ENCODE measurements at places on chromosomes 2 and 18.

DNA sequence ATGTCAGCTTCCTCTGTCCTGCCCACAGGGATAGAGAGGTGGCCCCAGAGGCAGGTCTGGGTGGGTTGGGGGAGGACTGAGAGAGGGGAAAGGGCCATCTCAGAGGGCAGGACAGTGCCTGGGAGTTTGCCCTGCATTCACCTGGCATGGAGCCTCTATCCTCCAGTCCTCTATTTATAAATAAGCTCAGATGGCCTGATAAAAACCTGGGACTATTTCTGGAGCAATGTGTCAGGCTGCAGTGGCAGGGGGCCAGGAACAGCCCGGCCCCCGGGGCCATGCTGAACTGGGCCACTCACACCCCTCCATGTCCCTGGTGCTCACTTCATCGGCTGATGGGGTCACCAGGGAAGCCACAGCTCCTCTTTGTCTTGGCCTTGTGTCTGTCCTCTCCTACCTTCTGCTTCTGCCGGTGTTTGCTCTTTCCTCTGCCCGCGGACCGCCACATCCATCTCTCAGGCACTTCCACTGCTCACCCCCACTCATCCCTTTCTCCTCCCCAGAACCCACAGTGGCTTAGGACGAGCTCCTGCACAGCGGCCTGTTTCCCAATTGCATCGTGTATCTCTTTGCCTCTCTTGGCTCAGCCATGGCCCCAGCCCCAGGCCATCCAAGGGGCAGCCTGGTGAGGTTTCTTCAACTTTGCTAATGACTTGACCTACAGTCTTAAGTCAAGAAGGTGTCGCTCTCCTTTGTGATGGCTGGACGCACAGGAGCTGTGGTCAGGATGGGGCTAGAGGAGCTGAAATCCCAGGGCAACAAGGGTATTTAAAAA, 38.8 kb downstream of the SCTR start:
- DNase-seq: no peak

DNA sequence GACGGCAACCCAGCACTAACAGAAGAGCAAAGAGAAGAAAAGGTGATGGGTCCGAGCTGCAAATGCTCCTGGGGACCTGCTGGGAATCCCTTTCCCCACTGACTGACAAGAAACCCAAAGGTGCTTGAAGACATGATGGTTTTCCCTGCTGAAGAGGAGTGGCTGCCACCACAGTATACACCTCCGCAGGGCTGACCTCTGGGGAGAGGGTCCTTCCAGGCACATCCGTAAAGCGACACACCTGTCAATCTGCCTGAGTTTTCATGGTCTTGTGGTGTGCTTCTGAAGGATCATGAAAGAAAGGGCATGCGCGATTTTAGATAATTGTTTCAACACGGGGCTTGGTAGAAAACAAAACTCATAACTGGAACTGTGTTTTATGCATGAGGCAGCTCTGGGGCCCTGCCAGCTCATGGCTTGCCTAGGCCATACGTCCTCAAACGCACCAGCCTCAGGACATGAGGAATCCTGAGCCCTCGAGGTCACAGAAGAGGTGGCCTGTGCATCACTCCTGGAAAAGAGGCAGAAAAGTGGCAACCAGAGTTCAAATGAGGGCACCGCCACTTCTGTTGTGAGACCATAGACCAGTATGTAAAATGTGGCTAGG, 51.8 kb downstream of the SERTAD2 start:
- DNase-seq: no peak

DNA sequence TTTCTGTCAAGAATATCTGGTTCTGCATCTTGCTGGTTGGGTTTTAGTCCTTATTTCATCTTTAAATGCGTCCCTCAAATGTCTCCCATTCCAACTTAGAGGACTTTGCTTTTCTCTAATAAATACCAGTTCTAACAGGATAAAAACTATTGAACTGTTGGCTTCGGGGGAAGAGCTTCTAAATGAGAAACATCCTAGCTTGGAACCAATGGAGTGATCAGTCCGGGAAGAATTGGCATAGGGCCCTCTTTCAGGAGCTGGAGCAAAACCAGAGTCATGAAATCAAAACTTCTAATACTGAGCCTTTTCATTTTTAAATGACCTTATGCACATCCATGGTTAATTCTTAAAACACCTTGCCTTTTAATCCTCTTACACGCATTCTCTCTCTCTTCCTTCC, 401.6 kb upstream of the SMIM21 start:
- DNase-seq: no peak

DNA sequence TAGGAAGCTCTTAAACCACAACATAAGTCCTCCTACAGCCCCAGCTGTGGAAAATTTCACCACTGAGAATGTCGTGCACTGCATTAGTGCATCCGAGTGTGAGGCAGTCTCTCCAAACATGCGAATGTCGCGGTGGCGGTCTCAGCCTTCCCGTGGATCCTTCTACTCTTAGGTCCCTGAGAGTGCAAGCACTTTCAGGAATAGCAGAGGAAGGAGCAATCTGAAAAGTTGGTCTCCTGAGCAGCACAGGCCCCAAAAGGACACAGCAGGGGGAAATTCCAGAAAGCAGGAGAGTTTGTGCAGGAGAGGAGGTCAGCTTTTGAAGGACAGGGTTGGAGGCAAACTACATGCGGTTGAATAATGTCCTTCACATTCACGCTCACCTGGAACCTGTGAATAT, 440.5 kb upstream of the SMIM21 start:
- DNase-seq: no peak

GRCh38 chr2:138373993-138374408, 127.6 kb upstream of the SPOPL start:
- no peak for DNase-seq

- no peak for DNase-seq
Measured at GRCh38 chr2:143210446-143210819, 81.2 kb downstream of the ARHGAP15 start.

DNA sequence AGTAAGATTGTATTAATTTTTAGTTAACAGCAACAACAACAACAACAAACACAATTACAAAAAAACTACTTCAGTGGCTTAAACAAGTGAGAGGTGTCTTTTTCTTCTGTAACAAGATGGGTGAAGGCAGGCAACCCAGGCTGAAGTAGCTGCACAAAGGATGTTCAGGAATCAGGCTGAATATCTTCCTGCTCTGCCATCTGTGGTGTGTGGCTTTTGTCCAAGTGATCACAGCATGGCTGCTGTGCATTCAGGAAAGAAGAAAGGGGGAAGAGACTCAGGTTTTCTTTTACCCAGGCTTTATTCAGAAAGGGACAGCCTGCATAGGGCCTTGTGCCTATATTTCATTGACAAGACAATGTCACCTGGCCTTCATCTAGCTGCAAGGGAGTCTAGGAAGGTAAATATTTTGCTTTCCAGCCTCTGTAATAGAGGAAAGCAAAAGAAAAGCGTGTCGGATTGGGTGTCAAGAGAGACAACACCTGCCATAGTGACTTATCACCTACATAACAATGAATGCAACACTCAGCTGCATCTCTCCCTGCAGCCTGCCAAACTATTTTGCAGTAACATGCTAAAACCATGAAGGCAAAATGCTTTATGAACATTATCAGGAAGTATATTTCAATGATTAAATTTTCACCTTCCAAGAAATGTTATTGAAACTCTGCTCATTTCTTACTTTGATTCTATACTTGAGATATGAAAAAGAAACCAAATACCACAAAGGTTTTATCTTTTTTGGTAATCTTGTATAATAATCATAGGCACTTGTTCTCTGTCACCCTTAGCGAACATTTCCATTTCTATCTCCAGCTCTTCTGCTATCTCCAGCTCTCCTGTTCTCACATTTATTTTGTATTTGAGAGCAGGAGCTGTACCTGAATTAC, 14.6 kb downstream of the G6PC2 start:
- DNase-seq: no peak

GRCh38 chr18:23324056-23324811, 128.9 kb upstream of the RIOK3 start:
- DNase-seq: no peak

DNA sequence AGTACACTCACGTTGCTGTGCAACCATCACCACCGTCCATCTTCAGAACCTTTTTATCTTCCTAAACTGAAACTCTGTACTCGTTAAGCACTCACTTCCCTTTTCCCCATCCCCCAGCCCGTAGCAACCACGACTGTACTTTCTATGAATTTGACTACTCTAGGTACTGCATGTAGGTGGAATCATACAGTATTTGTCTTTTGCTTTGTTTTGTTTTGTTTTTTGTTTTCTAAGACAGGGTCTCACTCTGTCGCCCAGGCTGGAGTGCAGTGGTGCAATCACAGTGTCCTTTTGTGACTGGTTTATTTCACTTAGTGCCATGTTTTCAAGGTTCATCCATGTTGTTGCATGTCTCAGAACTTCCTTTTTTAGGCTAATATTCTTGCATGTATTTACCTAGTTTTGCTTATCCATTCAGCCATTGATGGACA, 7.0 kb upstream of the TYMS start:
- no peak for DNase-seq

DNA sequence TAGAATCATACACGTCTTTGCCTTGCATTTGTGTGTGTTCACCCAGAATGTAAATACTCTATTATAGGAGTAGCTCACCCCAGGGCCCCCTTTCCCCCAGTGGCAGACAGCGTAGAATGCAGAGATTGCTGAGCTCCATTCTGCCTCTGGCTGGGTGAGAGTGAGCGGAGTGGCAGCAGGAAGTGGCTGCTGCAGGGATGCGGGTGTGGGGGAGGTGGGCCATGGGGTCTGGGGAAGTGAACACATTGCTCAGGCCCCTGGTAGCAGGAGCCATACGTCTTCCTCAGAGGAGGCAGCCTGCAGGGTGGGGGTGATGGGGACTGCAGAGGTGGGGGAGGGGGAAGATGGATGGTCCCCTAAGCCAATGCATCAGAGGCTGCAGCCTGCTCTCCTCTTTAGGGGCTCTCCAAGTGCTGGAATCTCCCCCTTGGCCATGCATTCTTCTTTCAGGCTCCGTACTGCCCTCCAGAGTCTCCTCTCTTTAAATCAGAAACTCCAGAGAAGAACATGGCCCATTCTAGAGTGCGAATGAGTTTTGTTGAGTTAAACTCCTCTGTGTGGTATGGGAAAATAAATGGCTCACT, 72.2 kb downstream of the CELF4 start:
- no peak for DNase-seq

- no peak for DNase-seq
Measured at GRCh38 chr2:233419602-233420391, 65.5 kb downstream of the DGKD start.

- DNase-seq: no peak
Measured at GRCh38 chr2:27956888-27957287, 66.4 kb downstream of the BABAM2 start.

GRCh38 chr2:102267774-102268173, 43.6 kb upstream of the IL1RL1 start:
- no peak for DNase-seq

- no peak for DNase-seq
Measured at GRCh38 chr2:138105358-138105757, 141.1 kb downstream of the HNMT start.

DNA sequence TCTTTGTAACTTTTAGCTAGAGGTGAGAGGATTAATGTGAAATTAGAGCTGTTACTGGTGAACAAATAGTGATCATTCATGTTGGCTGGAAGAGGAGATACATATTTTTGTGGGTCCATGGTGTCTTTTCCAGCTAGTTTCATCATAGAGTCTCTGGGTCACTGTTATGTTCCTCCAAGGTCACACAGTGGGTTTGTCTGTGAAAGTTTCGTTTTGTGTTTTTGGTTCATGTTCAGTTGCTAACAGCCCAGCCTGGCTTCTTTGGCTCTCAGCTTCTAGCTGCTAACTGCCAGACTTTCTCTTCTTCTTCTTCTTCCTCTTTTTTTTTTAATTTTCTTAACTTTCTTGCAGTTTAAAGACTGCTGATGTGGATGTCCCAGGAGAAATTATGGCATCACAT, 480.0 kb upstream of the SYT4 start:
- DNase-seq: no peak

- DNase-seq: no peak
Measured at GRCh38 chr2:150485114-150485870, 2.2 kb downstream of the RND3 start.

GRCh38 chr2:118940486-118941120, 1.4 kb upstream of the MARCO start:
- DNase-seq: no peak

- DNase-seq: no peak
Measured at GRCh38 chr2:98374958-98375570, 28.8 kb downstream of the CNGA3 start.

GRCh38 chr18:58871514-58872420, 7.1 kb downstream of the ZNF532 start:
- DNase-seq: no peak

DNA sequence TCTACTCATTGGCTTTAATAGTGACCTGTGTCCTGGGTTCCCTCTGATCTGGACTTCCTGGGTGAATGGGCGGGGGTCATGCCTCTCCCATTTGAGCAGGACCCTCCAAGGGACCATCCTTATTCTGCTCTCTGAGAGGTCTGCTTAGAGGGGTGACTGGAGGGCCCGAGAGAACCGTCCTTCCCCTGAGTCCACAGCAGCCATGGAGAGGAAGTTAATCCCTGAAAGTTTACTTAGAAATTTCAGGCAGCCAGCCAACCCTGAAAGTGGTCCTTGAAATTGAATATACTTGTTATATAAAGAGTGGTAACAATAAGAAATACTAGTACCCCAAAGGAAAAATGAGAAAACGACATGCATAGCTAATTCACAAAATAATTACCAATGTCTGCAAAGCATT, 226.1 kb downstream of the DYSF start:
- no peak for DNase-seq

DNA sequence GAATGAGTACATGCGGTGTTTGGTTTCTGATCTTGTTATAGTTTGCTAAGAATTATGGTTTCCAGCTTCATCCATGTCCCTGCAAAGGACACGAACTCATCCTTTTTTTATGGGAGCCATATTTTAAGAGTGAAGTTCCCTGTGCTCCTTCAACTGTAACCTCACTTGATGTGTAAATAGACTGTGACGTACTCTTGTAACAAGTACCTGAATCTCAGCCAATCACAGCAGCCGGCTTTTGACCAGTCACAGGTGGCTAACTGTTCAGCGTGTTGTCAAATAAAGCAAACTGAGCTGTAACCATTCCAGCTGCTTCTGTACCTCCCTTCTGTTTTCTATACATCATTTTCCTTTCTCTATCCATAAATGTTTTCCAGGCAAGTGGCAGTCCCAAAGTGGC, 774.3 kb upstream of the HS6ST1 start:
- DNase-seq: no peak

- no peak for DNase-seq
Measured at GRCh38 chr2:205556841-205557539, 125.3 kb upstream of the NRP2 start.

GRCh38 chr2:222440673-222441422, 16.5 kb downstream of the SGPP2 start:
- no peak for DNase-seq

DNA sequence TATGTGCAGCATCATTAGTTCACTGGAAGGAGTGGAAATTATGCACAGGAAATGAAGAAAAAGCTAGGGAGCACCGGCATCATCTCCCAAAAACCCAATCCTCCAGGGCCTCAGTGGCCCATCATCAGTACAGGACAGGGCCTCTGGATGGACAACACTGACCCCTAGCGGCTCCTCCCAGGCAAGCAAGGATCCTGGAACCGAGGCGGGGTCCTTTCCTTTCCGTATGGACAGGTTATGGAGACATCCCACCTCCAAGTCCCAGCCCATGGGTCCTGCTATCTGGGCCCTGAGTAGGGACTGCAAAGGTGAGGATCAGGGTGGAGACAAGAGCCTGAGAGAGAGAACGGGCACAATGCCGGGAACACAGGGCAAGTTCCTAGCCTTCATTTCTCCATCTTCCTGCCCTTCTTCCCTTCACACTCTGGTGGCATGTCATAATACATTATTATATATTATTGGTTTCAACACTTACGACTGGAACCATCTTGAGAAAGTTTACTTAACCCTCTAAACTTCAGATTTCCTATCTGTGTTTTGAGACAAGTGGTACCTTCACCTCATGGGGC, 68.2 kb downstream of the ZNF516 start:
- DNase-seq: no peak
